ENCODE measurements at places on chromosomes 2 and 18.

GRCh38 chr2:105180491-105180972 lies 61.0 kb upstream of the GPR45 start:
- DNase-seq = no peak

GRCh38 chr2:144004742-144005141 lies 515.2 kb downstream of the ZEB2 start:
- DNase-seq = no peak

- DNase-seq = no peak
Observed at GRCh38 chr2:150485871-150486538, 1.5 kb downstream of the RND3 start.

DNA sequence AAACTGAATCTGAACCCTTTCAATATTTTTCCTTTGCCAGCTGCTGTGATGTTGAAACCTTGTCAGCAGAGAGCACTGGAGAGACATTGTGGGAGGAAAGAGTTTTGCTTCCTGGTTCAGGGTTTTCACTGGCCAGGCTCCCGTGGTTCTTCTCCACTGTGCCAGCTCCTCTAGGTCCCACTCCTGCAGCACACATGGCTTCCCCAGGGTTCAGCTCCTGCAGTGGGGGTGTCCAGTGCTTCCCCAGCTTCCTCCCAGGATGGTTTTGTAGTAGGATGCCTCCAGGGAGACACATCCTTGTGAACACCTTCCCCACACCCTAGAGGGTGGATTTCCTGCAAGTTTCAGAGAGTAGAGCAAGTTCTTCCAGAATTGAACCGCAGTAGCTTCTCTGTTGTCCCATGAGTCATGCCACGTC lies 24.0 kb upstream of the SULT1C3 start:
- DNase-seq = no peak

DNA sequence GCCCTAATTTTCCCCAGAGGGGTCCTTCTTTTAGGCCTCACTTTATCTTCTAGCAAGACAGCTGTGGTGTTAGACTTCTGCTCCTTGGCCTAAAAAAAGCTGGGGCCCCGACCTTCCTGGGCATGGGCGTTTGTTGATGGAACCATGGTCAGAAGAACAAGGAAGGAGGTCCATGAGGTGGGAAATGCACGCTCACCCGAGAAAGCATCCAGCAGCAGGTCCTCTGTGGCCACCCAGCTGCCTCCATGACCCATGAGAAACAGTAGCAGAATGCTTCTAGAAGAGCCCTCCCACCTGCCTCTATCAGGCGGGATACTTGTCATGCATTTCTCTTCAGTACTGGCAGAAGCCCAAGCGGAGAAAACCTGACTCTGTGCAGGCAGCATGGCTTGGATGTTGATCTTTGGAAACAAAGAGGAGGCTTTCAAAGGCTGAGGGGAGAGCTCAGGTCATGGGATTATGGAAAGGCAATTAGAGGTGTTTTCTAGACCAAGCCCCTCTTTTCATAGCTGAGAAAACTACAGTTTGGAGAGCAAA lies 249.1 kb downstream of the FAM210A start:
- no peak for DNase-seq

DNA sequence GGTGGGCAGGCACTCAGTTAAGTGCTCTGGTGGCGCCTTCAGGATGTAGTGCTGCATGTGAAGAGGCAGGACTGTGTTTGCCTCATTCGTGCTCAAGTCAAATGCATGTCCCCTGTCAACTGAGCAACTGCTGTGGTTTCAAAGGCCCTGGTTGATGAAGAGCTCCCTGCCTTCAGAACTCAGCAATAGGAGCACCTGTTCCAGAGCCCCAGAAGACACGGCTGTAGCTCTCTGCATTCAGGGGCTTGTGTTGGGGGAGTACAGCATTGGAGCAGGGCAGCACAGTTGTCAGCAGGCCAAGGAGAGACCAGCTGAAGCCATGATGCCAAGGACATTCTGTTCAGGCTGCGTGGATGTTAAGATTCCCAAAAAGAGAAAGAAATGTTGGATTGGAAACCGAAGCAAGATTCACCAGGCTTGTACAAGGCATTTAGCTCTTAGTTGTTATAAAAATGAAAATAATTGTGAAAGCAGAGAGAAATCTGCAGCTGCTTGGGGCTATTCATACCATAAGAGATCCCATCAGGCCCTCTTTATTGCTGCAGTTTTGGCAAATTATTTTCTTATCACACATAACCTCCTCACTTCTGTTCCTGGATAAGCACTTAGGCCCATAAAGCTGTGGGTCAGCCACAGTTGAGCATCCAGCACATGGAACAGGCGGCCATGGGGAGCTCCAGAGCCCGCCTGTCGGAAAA lies 252.4 kb upstream of the ZNF521 start:
- DNase-seq = no peak

- no peak for DNase-seq
Observed at GRCh38 chr18:11108947-11109346, 40.4 kb downstream of the PIEZO2 start.

GRCh38 chr2:239206042-239206441 lies 194.8 kb downstream of the HDAC4 start:
- DNase-seq = no peak

- DNase-seq = no peak
Observed at GRCh38 chr2:96506907-96507240, 1.7 kb upstream of the NEURL3 start.

GRCh38 chr2:181552808-181553207 lies 95.6 kb downstream of the ITGA4 start:
- DNase-seq = no peak

GRCh38 chr2:43199492-43200488 lies 26.6 kb downstream of the ZFP36L2 start:
- no peak for DNase-seq

GRCh38 chr2:192544371-192544955 lies 349.7 kb upstream of the TMEFF2 start:
- DNase-seq = no peak
